Bone marrow (tissue), 2 donors: ENCODE measurements at places on chromosomes 11 and 22.
A peak's percentile ranks its signal among the peaks of the same experiment; 100 is the strongest.

DNA sequence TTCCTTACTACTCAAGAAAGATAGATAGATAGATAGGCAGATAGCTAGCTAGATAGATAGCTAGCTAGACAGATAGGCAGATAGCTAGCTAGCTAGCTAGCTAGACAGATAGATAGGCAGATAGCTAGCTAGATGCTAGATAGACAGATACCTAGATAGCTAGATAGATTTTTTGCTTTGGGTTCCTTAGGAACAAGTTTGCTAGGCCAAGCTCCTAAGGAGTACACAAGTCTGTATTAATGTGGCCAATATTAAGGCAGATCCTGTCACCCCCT is 61.7 kb upstream of the VPREB1 start:
- DNase-seq = no peak

- DNase-seq = no peak
Measured at GRCh38 chr22:30224161-30224857, 22.2 kb downstream of the LIF start.

GRCh38 chr11:111917312-111917711 is 1.4 kb upstream of the C11orf52 start:
- no peak for DNase-seq

DNA sequence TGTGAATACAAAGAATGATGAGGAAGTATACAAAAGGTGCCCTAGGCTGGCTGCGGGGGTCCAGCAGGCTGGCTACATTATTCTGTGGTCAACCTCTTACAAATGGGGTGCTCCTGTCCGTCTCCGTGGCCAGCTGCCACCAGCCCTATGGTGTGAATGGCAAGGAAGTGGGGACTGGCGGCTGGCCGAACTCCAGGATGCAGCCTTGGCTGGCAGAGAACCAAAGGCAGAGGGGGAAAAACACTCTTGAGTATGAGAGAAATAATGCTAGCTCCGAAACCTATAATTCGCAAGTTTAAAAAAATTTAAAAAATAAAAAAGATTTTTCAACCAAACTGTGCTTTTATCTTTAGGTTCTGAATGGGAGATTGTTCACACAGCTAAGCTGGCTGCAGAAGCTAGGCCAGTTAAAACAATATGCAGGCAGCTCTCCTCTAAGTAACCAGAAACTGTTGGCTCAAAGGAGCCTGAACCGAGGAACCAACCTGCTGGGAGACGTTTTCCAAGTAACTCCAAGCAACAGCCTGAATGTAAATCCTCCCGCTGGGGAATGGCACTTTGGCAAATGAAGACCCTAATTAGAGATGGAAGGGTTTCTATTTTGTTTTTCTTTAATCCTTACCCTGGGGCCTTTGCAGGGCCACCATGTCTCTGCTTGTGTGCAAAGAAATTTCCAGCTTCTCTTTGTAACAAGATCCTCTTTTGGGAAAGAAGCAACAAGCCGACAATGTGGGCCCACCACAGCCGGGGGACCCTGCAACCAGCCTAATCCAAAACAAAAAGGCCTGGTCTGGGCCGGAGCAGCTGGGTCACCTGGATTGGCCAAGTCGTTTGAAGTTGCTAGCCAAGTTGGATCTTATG is 50.2 kb downstream of the C22orf31 start:
- DNase-seq = no peak

DNA sequence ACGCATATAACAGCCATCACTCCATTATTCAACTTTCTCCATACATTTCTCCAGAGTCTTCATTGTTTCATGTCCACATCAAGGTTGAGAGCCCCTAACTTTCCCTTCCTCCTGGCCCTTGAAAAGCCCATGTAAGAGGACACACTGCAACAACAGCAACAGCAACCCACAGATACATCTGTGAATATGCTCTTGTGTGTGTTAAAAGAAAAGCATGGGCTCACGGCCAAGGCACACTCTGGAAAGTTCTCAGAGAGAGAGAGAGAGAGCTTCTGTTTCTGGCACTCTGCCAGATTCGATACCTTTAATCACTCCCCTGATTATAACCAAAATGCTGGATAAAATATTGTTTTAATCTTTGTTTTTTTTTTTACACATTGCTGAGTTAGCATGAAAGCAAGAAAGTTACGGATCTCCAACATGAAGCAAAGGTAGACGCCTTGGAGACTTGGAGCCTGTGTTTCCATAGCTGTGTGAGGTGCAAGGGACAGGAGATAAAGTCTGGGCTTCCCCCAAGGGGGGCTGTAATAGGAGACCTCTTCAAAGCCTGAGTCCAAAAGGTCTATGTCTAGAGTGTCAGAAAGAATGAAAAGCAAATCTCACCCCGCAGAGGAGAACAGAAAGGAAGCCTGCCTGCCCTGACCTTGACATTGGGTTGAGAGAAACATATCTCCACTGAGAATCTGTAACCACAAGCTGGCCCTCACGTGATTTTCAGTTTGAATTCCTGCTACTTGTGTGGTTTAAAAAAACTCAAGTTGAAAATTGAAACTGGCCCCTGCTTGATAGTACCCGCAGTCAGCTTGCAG is 33.7 kb upstream of the MPPED1 start:
- no peak for DNase-seq

DNA sequence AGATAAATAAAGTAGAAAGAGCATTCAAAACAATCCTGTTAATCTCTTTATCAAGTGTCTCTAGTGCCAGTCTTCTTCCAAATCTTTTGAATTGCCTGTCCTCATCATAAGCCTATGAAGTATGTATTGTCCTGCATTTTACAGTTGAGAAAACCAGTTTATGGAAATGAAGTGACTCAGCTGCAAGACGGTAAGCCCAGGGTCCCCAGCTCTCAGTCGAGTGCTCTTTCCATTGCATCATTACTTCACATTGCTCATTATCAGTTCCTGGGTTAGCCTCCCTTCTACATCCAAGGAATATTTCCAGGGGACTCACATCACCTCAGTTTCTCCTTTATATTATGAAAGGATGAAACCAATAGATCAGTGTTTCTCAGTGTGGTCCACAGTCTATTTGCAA is 9.1 kb upstream of the P4HA3 start:
- no peak for DNase-seq

DNA sequence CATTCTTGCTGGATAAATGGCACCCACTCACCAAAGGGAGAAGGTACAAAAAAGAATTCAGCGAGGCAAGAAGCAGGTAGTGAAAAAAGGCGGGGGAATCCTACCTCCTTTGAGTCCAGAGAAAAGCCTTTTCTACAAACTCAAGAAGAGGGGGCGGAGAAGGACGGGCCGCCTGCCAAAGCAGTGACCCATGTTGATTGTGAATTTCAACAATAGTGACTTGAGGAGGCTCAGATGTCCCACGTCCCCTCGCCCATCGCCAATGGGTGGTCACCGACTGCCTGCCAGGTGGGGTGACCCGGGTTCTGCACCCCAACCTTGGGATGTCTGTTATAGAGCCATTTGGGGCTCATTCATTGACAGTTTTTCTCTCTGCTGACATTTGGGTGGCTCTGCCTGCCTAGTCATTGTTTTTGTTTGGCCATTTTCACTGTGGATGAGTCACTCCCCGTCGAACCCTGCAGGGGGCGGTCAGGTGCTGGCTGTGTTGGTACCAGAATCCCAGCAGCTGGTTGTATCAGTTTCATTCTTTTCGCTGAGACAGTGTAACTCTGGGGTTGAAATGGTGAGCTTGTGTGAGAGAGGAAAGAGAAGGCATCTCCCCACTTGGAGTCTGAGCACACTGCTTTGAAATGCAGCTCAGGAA is 163.4 kb upstream of the NCAM1 start:
- DNase-seq = no peak

DNA sequence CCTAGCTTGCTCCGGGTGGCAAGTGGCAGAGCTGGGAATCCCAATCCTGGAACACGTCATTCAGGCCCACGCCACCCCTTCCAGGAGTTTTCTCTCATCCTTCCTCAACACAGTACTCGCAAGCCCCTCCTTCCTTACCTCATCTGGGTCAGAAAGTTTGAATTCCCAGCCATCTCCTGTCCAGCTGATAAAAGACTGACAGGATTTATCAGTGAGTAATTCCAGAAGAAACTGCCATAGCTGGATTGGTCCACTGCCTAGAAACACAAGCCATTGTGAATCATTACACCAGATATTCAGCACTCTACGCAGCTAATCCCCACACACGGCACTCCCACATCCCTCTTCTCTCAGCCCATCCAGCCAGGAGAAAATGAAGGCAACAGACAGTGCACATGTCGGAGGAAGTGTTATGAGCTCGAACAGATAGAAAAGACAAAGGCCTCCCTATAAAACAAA is 124.0 kb downstream of the ETS1 start:
- DNase-seq = no peak

DNA sequence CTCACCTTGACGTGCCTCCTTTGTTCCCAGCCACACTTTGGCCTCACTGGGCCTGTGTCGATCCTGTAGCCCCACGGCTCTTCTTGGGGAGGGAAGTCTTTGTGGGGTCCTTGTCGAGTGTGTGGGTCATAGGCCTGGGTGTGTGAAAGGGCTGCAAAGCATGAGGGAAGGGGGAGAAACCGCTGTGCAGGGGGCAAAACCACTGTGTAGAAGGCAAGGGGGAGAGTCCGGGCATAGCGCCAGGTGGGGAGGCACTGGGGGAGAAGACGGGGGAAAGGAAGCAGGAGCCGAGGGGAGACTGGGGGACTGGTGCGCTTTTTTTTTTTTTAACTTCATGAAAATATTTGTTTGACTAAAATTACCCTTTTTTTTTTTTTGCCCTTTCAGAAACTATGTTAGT is 65.1 kb upstream of the RASD2 start:
- peak; percentile 22 for DNase-seq

- DNase-seq = no peak
Measured at GRCh38 chr22:46613606-46614021, 6.6 kb upstream of the GRAMD4 start.

- no peak for DNase-seq
Measured at GRCh38 chr22:49503896-49504521, 323.7 kb downstream of the BRD1 start.

GRCh38 chr11:123505546-123506299 is 75.7 kb downstream of the GRAMD1B start:
- DNase-seq = no peak

DNA sequence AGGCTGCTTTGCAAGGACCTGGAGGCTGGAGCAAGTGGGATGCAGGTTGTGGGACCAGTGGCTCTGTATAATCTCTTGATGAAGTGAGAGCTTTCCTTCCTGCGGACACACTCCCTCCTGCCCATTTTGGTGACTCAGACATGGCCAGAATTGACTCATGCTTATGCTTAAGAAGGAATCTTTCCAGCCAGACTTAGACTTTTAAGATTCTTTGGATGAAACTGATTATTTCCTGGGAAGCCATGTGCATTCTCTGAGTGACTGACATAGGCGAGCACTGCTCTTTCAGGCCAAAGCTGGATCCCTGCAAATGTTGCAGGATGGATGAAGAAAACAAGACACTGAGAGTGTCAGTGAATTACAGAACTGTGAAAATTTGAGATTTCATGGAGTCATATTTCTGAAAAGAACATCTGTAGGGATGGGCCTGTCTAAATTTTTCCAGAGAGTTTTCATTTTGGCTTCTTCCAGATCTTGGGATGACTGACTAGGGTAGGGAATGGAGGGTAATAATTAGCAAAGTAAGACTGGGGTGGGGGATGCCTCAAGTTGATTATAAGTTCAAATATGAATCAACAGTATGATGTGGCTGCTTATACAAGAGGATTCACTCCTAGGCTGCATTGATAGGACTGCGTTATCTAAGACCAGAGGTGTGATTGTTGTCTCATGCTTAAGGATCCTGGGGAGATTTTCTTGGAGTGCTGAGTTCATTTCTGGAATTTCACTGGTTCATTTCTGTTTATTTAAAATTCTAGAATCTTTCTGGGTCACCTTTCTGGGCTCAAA is 195.8 kb downstream of the HIPK3 start:
- DNase-seq = no peak
